Uterine smooth muscle cell (primary cell): ENCODE measurements at places on chromosomes 16 and 17. TPM values are rescaled to one million over a fixed set of nuclear protein-coding genes. Genes with fewer than 3 reads are reported as not detected.

The MMP15 gene
- total RNA-seq = 1.00 and 4.2 TPM in 2 replicates

The SLC25A19 gene
- total RNA-seq = 6.1 and 11.0 TPM in 2 replicates

The SDK2 gene
- total RNA-seq = 0.11 and 0.12 TPM in 2 replicates

The TM4SF5 gene
- total RNA-seq = not detected in 2 replicates

The NOD2 gene
- 0.22 and 0.25 TPM in 2 replicates for total RNA-seq

The TAC4 gene
- not detected in 2 replicates for total RNA-seq
